ENCODE measurements at places on chromosomes 12 and 14. TPM values are rescaled to one million over a fixed set of nuclear protein-coding genes. Genes with fewer than 3 reads are reported as not detected.

GRCh38 chr12:6118891-6119568 is 5.4 kb downstream of the VWF start:
- H3K27me3 ChIP-seq, result peaks cover 4% of the 10 kb centered on the region
- no peak for DNase-seq
- no peaks in the 10 kb centered on the region for H3K4me1 ChIP-seq

DNA sequence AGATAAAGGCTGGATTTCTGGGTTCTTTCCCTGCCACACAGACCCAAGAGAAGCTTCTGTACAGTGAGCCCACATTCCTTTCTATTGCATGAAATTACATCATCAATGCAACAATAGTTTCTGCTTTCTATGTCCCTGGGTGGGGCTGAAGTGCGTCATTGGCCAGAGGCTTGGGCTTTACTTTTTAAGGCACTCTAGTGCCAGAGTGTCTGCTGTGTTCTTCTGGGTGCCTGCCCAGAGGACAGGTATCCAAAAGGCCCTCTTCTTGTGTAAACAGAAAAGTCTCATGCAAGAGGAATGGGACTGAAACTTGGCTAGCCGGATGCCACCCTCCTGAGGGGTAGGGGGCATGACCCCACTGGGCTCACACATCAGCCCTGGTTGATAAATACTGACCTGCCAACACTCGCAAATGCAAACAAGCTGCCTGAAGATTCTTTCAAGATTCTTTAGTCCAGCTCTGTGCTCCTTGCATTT is 5.9 kb downstream of the KRT86 start:
- no peak for DNase-seq
- H3K27me3 ChIP-seq, result peaks cover 3% of the 10 kb centered on the region
- no peak overlapping the region for H3K4me3 ChIP-seq
- H3K36me3 ChIP-seq, result no peaks in the 10 kb centered on the region

GRCh38 chr12:125249066-125249824 is 184.0 kb downstream of the AACS start:
- DNase-seq, result no peak
- H3K4me3 ChIP-seq, result no peak overlapping the region
- no peaks in the 10 kb centered on the region for H3K36me3 ChIP-seq
- H3K4me1 ChIP-seq, result no peaks in the 10 kb centered on the region
- peaks cover 5% of the 10 kb centered on the region for H3K27me3 ChIP-seq
- no peak overlapping the region for H3K27ac ChIP-seq

- no peaks in the 10 kb centered on the region for H3K27me3 ChIP-seq
- H3K27ac ChIP-seq, result 0 out of 2 replicates have a peak overlapping the region, but pooled peaks have one; percentile 31
- DNase-seq, result no peak
- H3K4me1 ChIP-seq, result peaks cover 13% of the 10 kb centered on the region
- peak overlapping the region; percentile 42 for H3K4me3 ChIP-seq
Measured at GRCh38 chr12:3869865-3870264, 3.3 kb downstream of the PARP11 start.

DNA sequence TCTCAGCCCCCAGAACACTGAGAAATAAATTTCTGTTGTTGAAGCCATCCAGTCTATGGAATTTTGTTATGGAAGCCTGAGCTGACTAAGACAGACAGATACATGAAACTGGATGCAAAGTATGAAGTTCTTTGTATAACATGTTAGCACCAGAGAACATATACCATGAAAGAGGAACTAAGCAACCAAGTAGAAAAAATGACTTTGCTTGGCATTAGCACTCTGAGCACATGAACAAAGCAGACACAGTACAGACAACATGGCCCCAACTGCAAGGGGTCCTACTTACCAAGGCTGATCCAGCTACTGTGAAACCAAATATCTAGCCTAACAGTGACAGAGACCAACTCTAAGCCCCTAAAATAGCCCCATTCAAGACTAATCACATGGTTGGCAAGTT is 13.8 kb downstream of the EXOC5 start:
- no peak for DNase-seq
- H3K27ac ChIP-seq, result 0 out of 2 replicates have a peak overlapping the region, but pooled peaks have one; percentile 6
- H3K4me3 ChIP-seq, result no peak overlapping the region
- H3K36me3 ChIP-seq, result 0 out of 2 replicates have a peak, but pooled peaks cover 3% of the 10 kb centered on the region
- H3K27me3 ChIP-seq, result no peaks in the 10 kb centered on the region

DNA sequence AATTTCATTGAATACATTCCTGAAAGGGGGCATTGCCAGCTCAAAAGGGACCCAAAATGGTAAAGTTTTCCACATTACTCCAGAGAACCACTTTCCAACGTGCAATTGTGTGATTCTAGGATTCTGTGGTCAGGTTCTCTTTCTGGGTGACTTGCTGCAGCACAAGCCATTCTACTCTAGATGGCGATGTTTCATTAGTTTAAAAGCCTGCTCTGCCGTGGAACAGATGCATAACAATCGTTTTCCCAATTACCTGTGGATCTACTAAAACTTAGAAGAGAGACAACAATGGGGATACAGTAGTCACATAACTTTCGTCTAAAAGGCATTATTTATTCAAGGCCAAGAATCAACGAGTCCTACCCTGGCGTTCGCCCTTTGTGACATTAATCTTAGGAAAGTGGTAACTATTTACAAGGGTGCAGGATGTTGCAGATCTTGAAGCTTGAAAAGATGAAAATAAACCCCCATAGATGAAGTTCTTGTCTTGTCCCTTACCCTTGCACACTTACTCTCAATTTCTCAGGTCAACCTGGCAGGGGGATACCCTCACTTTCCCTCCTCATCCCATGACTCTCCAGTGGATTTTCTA is 400.9 kb downstream of the SNAPC1 start:
- H3K36me3 ChIP-seq, result no peaks in the 10 kb centered on the region
- no peak for DNase-seq
- no peak overlapping the region for H3K27ac ChIP-seq
- H3K4me3 ChIP-seq, result no peak overlapping the region
- no peaks in the 10 kb centered on the region for H3K4me1 ChIP-seq
- 0 out of 2 replicates have a peak, but pooled peaks cover 1% of the 10 kb centered on the region for H3K27me3 ChIP-seq

DNA sequence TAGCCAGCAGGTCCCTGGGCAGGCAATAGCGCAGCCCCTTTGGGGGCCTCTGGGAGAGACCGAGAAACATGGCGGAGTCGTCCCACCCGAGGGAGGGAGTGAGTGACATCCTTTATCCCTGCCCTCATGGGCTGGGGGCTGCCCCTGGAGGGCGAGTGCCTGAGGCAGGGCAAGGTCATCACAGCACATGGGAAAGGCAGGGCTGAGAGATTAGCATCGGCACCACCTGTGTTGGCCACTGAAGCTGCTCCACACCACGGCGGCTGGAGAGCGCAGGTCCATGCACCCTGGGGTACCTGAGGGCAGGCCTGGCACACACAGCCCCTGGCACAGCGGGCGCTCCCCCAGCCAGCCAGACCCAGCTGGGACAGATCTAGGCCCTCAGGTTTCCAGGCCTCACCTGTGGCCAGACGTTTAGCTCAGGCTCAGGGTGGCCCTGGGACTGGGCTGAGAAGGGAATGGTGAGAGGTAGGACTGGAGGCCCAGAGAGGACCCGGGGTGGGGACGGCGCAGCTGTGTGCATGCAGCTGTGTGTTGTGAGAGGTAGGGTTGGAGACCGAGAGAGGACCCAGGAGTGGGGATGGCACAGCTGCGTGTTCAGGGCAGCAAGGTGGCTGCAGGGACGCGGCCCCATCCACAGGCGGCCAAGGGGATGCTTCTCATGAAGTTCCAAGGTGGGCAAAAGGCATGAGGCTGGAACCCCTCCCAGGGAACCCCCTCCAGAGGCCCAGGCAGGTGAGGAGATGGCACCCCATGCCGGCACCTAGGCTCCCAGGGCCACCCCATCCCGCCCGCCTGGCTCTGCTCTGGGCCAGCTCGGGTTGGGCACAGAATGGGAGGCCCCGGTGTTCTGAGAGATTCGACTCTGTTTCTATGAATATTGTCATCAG is 74.1 kb downstream of the KIF26A start:
- H3K36me3 ChIP-seq, result no peaks in the 10 kb centered on the region
- H3K4me1 ChIP-seq, result no peaks in the 10 kb centered on the region
- H3K27ac ChIP-seq, result no peak overlapping the region
- no peak overlapping the region for H3K4me3 ChIP-seq
- no peaks in the 10 kb centered on the region for H3K27me3 ChIP-seq
- DNase-seq, result no peak

DNA sequence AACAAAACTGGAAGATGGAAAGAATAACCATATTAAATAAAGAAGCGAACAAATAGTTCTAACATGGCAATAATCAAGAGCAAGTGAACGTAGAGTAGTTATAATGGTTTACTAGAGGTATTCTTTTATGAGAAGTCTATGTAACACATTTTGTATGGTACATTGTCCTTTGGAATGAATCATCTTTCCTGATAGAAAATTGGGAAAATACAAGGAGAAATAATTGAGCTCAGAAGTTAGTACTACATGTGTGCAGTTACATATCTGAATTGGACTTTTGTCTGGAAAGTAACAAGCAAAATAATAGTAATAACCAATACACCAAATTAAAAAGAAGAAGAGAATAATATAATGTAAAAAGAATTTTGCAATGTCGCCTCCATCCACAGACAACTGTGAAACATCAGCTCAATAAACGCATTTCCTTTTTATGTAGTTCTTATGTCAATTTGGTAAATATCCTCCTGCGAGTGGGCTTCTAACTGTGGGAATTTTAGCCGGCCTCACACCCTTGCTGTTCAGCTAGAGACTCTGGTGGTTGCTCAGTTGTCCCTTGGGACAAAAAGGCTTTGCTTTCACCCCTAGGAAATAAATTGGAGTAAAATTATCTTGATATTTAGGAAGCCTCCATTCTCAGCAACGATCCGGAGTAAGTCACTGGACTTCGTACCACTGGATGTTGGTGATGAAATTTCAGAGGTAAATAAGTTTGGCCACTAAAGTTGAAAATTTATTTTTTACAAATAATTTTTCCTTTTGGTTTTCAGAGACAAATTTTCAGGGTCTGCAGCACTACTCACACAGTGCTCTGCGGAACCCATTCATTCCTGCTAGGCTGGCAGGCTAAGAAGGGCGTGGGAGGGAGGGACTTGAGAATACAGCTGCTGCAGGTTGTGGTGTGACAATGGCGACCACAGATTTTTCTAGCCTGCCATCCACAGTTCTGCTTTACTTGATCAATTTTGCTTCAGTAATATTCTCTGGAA is 1.1 kb upstream of the TUBA1A start:
- no peak overlapping the region for H3K27ac ChIP-seq
- no peaks in the 10 kb centered on the region for H3K4me1 ChIP-seq
- H3K4me3 ChIP-seq, result peak overlapping the region; percentile 75

DNA sequence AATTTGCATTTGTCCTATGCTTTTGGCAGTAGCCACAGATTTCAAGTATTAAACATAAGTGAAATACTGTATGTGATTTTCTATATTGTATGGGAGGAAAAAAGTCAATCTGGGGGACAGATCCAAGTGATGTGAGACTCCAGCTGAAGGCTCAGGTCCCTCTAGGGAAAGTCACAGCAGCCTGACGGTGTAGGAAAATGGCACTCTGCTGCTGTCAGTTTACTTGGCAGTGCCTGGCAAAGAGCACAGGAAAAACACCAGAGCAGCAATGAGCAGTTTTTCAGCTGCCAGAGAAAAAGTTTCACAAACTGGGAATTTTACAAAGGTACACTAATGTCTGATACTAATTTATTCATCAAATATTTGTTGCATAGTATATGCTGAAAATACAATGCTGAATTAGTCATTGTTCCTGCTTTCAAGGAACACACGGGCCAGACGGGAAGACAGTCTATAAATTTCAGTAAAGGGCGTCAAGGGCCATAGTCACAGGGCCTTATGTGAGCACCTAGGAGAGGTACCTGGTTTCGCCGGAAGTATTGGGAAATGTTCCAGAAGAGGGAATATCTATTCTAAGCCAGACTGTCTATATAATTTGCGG is 66.2 kb upstream of the SLC38A2 start:
- no peaks in the 10 kb centered on the region for H3K27me3 ChIP-seq
- no peak overlapping the region for H3K27ac ChIP-seq
- no peaks in the 10 kb centered on the region for H3K36me3 ChIP-seq

- no peak for DNase-seq
- H3K4me1 ChIP-seq, result no peaks in the 10 kb centered on the region
- H3K36me3 ChIP-seq, result no peaks in the 10 kb centered on the region
- no peak overlapping the region for H3K4me3 ChIP-seq
Measured at GRCh38 chr12:43132291-43132690, 419.7 kb downstream of the ADAMTS20 start.

DNA sequence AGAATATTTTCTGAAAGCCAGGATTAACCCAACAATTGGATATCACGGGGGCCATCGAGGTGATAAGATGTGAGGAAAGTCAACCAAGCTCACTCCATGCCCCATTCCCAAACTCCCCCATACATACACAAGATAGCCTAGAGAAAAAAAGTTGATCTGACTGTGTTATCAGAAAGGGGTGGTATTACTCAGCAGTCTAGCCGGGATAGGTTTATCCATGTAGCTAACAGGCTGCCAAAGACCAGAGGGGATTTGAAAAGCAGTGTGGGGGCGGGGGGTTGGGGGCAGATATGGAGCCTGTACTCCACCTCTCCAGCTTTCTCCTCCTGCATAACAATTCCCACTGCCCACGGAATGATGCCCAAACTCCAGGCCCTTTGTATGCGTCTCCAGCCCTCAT is 13.2 kb upstream of the MAP1LC3B2 start:
- H3K27me3 ChIP-seq, result no peaks in the 10 kb centered on the region
- H3K4me3 ChIP-seq, result no peak overlapping the region
- DNase-seq, result no peak
- peaks cover 13% of the 10 kb centered on the region for H3K4me1 ChIP-seq
- H3K36me3 ChIP-seq, result no peaks in the 10 kb centered on the region
- H3K27ac ChIP-seq, result no peak overlapping the region

DNA sequence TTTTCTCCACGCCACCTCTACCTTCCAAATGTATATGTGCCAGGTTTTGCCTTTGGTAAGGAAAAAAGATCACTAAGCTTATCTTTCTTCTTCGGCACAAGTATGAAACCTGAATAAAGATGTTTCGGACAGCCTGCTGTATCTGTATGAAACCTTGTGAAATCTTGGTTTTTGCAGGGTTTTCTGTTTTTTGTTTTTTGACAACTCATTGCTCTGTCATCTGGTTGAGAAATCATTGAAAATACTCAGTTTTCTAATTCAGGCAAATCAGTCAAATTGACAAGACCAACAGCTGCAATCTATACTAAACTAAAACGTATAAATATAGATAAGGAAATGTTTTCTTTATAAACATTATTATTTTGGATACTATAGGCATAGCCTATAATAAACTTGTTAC is 63.1 kb upstream of the FGD4 start:
- DNase-seq, result no peak
- no peaks in the 10 kb centered on the region for H3K27me3 ChIP-seq
- peaks cover 3% of the 10 kb centered on the region for H3K4me1 ChIP-seq
- H3K27ac ChIP-seq, result no peak overlapping the region

GRCh38 chr12:16473610-16474326 is 126.3 kb downstream of the MGST1 start:
- H3K27ac ChIP-seq, result no peak overlapping the region
- DNase-seq, result no peak
- H3K4me1 ChIP-seq, result no peaks in the 10 kb centered on the region
- no peaks in the 10 kb centered on the region for H3K27me3 ChIP-seq

- no peaks in the 10 kb centered on the region for H3K36me3 ChIP-seq
- H3K27me3 ChIP-seq, result peaks cover 20% of the 10 kb centered on the region
- no peak for DNase-seq
- H3K4me1 ChIP-seq, result peaks cover 4% of the 10 kb centered on the region
Measured at GRCh38 chr14:21025371-21026273, 761 bp upstream of the NDRG2 start.

C12orf54 gene
- total RNA-seq, result 2.6 TPM

PRB3 gene
- not detected for total RNA-seq

EML5 gene
- total RNA-seq, result 0.33 TPM

CLEC6A gene
- not detected for total RNA-seq

ACSM4 gene
- total RNA-seq, result not detected

SLC38A4 gene
- 0.23 TPM for total RNA-seq

TBX3 gene
- 0.28 TPM for total RNA-seq
